ENCODE measurements at places on chromosomes 1 and 21.
A peak's percentile ranks its signal among the peaks of the same experiment; 100 is the strongest.

- peak; percentile 62 for DNase-seq
These were observed 1.1 kb downstream of the ADGRL2 start for GRCh38 chr1:81801651-81802456.

DNA sequence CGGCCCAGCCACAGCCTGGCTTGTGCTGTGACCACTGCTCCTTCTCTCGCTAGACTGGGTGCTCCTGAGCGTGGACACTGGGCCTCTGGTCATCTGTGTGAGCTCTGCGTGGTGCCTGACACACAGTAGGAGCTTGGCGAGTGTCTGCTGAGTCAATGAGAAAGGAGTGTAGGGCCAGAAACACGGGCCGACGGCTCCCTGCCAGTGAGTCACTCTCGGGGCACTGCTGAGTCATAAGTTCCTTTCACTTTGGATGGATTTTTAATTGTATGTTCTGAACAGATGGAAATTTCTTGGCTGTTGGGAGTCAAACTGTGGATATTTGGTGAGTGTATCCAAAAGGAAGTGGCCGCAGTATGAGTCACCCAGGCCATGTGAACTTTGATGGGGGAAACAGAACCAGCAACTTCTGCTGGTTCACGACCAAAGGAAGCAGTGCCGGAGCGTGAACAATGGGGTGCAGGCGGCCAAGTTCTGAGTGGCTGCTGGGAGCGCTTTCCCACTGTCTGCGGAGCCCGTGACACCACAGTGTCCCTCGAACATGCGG lies 41.0 kb upstream of the COL18A1 start:
- peak; percentile 96 for DNase-seq

GRCh38 chr1:116538544-116538943 lies 32.3 kb downstream of the CD58 start:
- DNase-seq, result peak; percentile 37

- no peak for DNase-seq
These were observed 17.6 kb upstream of the MTARC2 start for GRCh38 chr1:220730486-220730885.

GRCh38 chr21:20603236-20603635 lies 395.0 kb upstream of the NCAM2 start:
- no peak for DNase-seq

GRCh38 chr1:109280862-109281261 lies 2.1 kb downstream of the PSRC1 start:
- DNase-seq, result no peak

- no peak for DNase-seq
These were observed 222.1 kb downstream of the CHRM3 start for GRCh38 chr1:239608469-239608868.

GRCh38 chr1:202233804-202234203 lies 40.2 kb downstream of the LGR6 start:
- DNase-seq, result no peak

- DNase-seq, result no peak
These were observed 54.6 kb downstream of the LDLRAD2 start for GRCh38 chr1:21866707-21867043.

DNA sequence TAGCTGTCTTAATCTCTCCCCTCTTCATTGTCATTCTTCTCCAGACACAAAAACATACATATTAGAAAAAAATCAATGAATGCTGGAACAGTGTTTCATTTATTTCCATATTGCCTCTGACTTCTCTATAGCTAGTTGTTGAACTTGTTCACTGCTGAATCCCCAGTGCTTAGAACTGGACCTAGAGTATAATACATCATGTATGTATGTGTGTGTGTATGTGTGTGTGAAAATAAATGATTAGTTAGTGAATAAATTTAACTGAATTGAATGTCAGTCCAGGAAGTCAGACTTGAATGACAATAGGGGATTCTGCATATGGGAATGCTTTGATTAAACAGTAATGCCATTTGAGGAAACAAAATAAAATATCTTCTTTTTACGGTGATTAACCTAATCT lies 36.4 kb downstream of the FMO3 start:
- no peak for DNase-seq

GRCh38 chr1:211036381-211037060 lies 97.4 kb downstream of the KCNH1 start:
- DNase-seq, result no peak

DNA sequence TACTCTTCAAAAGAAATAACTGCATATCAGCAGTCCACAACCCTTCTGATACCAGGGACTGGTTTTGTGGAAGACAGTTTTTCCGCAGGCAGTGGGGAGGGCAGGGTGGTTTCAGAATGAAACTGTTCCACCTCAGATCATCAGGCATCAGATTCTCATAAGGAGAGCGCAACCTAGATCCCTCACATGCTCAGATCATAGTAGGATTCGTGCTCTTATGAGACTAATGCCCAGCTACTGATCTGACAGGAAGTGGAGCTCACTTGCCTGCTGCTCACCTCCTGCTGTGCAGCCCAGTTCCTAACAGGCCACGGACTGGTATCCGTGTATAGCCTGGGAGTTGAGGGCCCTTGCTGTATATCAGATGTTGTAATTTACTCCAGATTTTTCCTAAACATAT lies 11.5 kb downstream of the RO60 start:
- DNase-seq, result no peak

DNA sequence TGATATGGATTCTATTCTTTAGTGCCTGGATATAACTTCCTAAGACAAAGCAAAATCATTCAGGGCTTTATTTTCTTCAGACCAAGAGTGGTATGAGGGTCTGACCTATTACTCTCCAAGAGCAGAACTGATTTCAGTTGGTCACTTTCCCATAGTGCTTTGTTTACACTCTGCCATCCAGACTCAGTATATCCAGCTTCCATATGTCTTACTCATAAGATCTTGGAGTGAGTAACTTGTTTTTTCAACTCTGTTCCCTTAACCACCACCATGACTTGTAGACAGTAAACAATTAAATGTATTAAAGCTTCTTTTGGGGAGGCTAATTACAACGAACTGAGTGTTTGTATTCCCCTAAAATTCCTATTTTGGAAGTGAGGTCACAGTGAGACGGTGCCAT lies 83.4 kb downstream of the USP24 start:
- peak; percentile 48 for DNase-seq

DNA sequence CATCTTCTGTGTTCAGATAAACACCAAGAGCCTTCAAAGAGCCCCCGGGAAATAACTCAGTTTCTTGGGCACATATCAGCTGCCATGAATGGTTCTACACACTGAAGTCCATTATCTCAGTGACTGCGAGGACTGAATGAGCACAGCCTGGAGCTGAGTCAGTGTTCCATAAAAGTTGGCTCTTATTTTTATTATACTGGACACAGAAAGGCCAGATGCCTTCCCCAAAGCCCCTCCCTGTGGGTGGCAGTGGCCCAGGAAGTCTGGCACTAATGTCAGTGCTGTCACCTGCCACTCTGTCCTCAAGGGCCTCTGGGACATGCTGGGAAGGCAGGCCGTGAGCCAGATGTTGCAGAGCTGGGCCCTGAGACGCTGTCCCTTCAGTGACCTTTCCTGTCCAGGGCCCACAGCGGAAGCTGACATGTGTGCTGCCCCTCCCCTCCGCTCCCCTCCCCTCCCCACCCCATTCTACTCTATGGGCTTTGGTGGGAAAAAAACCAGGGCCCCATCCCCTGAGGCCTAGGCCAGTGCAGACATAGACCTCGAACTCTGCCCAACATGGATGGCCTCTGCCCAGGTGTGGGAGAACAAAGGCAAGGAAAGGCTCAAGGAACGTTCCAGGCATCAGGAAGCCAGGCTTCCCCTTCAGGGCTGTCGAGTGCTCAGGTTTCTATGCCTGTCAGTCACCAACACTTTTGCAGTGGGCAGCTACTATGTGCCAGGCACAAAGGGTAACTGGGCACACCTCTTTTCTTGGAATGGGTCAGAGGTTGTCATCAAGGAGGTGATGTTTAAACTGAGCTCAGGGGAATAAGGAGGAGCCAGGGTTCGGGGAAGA lies 22.4 kb upstream of the NPPB start:
- DNase-seq, result no peak

DNA sequence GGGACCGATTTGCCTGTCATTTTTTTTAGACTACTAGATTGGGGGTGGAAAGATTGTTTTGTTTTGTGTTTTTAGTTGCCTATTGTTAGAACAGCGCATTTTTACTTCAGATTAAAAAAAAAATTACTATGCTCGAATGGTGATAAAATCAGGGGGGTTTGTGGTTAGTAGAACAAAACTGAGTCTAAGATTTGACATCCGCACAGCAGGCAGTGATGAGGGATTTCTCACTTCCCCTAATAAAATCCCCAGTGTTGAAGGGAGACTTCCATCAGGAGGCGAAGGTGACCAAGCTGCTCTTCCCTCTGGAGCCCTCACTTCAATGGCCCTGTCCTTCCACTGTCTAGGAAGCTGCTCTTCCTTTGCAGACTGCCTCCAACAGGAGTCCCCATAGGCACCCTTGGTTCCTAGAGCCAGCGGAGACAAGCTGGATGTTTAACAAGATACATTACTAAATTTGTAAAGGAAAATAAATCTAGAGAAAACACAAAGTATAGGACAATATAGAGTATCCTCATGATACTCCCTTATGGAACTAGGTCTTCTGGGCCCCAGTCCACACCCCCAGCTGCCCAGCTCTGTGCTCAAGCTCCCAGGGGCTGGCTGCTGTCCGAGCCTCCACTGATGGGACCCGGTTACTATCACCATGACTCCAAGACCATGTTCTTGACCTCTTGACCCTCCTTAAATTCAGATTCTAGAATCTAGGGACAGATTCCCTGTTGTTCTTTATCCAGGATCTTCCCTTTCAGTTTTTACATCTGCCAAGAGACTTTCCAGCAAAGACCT lies 31.0 kb downstream of the TENT5C start:
- DNase-seq, result no peak

DNA sequence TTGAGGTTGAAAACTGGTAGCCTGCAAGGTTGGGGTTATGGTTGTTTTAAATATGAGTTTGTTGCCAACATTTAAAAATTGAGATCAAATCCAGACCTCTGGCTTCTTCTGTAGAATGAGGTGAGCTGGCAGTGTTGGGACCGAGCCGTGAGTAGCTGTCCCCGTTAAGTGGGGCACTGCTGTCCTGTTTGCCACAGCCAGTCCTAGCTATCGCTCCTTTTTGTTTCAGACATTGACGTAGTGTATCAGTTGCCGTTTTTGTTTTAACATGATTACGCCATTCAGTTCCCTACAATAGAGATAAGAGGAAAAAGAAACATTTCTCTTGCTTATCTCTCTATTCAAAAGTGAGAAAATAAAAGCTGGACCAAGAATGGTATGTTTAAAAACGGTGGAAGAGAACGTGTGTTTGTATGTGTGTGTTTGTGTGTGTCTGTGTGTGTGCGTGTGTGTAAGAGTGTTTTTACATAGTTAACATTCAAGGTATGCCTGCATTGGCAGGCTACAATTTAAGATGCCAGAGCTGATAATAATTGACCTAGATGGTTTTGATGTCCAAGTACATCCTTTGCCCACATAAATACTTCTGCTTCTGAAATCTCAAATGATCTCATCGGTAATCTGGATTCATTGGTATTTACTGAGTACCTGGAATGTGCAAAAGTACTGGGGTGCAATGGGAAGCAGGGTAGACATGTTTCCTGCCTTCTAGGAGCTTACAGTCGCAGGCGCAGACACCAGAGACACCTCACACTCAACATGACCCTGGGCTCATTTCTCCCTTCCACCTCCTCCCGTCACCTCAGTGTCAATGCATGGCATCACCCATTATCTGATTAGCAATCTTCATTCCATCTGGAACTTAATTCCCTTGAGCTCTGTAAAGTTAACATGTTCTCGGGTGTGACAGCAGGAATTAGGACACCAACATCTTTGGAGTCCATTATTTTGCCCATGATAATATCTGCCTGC lies 65.8 kb downstream of the HUNK start:
- no peak for DNase-seq

DNA sequence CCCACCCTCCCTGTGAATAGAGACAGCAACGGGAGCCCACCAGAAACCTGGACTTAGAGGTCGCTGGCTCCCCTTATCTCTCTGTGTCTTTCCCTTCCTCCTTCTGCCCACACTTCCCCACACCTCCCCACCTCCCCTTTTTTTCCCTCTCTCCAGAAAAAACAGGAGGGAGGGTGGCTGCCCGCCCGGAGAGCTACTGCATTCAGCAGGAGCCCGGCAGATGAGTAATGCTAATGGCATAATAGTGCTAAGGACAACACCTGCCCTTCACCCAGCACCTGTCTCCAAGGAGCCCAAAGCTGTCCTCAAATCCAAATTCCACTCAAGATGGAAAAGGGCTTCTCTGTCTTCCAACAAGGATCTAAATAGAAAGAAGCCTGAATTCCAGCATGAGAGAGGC lies 11.4 kb upstream of the PRELP start:
- DNase-seq, result no peak

GRCh38 chr1:97097404-97097925 lies 375.9 kb downstream of the PTBP2 start:
- DNase-seq, result no peak

DNA sequence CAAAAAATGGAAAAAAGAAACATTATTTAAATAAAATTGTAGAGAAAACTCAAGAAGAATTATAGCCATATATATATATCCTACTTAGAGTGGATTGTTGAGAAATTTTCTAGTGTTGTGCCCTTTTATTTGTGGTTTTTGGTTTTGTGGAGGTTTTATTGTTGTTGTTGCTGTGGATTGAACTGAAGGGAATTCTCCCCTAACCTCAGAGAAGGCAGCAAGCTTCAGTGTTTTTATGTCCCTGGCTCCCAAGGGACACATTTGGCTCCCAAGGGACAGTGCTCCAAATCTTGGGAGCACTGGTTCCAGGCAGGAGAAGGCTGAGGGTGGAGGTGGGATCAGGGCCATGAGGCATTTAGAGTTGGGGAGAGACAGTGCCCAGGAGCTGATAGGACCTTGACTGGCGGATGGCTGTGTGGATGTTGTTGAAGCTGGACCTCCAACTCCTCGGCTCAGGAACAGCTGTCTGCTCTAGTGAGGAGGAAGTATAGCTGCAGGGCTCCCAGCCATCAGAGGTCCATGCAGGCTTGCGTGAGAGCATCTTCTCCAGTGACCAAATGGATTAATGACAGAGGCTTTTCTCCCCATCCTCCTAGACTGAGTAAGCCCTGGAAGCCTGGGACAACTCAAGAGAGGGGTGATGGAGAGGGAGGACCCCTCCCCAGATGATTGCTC lies 100.5 kb downstream of the TEX35 start:
- no peak for DNase-seq

DNA sequence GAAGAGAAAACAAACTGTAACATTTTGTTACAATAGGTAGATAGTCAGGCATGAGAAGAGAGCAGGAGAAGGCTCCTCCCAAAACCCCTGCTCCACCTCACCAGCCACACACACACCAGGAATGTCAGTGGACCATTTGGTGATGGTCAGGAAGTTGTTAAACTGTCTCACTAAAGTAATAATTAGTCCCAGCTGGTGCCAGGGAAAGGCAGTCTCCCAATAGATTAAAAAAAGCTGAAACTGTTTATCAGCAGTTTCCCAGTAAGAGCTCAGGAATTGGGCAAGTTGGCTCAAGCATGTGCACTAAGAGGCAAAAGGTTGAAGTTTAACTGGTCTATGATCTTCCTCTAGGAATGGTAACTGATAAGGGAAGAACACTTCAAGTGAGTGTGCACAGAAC lies 249.6 kb downstream of the COL11A1 start:
- DNase-seq, result no peak
